ENCODE measurements at places on chromosomes 3 and 15.

DNA sequence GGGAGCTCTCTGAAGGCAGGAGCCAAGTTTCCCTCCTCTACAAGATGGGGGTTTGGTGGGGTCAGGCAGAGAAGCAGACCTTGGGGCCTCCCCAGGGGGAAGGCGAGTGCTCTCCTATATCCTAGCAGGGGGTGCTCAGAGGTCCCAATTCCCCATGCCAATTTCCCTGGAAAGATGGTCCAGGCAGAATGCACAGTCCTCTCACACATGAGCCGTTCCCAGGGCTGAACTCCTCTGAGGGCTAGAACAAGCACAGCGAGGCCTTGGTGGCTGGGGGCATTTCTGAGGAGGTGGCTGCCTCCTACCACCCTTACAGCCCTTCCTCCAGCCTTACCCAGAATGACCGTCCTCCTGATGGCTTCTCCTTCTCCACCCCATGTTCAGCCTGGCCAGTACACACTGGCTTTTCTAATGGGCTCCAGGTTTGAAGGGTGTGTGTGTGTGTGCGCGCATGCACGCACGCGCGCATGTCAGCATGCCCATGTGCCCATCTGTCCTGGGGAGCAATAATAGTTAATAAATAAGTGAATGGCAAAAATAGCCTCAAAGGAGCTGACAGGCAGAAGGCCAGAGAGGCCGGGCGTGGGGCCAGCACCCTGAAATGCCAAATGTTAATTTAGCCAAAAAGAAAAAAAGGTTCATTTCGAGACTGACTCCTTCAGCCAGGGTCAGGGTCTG is 24.4 kb downstream of the ADCY5 start:
- peak; percentile 82 for DNase-seq

DNA sequence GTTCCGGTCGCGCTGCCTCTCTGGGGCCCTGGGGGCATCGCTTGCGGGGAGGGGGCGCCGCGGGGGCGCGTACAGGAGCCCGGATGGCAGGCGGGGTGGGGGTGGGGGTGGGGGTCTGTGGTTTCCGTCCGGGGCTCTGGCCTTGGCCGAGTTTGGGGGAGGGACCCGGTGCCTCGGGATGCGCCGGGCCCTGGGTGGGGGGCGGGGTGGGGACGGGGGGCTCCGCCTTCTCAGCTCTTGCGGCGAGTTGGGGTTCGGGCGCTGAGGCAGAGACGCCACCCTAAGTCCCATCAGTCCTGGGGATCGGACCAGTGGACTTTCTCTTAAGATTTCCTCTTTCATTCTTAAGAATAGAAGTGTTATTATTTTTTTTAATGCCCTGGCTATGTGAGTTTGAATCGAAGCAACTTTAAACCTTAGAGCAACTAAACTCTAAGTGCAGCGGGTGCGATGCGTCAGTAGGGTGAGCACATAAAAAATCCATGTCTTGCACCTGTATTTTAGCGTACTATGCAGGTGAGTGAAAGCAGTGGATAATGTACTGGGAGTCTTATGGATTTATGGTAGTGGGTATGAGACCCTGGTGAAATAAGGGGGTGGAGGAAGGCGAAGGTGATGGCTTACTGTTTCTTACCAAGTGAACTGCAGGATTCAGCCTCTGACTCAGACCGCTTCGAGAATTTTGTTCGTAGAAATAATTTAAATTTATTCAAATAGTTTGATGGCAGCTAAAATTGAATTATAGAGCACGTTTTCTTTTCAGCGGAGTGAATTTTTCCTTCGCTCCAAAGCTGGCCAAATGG is 762 bp downstream of the CTNNB1 start:
- DNase-seq = no peak

DNA sequence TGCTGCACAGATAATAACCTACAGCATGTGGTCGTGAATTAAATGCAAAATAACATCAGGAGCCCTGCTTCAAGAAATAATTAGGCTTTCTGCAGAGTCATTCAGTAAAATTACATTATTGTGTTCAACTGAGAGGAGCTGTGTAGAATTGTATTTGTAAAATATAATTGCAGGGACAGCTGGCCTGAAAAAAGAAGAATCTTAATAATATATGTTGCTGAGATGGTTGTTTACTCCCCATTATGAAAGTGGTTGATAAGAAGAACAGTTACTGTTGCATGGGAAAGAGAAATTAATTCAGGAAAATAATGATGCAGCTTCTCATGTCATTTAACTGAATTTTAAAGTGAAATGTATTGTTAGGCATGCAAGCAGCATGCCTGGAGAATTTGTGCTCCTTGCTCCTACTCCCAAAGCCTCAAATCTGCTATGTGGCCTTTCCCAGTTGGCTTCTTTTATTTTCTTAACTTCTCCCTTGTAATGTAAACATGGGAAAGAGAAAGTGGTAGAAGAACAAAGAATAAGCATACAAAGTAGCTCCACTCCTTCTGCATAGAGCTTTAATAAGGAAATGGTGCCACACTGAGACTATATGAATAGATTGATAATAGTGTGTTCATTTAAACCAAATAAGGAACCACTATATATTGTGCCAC is 100.1 kb downstream of the VGLL3 start:
- DNase-seq = no peak

DNA sequence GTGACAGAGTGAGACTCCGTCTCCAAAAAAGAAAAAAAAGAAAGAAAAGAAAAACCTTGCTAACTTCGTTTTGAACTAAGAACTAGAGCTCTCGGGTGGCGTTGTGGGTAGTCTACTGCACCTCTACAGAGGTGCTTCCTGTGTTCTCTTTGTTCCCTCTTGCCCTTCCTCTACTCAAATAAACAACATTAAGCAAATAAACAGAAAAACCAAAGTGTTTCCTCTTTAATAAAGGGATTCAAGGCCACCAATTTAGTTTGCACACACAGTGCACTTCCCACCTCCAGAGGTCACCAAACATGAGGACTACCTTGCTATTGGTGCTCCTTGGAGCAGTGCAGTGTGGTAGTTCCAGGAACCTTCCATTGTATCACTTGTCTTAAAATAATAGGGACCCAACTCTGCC is 354.2 kb upstream of the TBL1XR1 start:
- no peak for DNase-seq

DNA sequence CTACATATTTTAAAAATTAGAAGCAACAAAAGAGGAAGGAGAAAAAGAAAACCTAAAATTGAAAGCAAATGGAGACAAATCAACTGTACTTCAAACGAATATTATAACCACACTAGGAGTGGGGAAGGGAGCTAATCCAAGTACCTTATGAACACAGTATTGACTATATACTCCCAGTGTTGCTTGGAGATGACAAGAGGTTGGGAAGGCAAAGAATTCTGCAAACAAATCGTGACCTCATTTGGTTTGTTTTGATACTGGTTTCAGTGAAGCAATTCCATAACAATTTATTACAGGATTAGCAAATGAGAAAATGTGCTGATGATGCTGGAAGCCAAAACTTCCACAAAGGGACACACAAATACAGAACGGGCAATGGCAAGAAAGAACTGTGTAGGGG is 268.1 kb downstream of the ULK4 start:
- no peak for DNase-seq

- DNase-seq = no peak
Measured at GRCh38 chr15:66390678-66391077, 4.0 kb downstream of the MAP2K1 start.

GRCh38 chr15:101025501-101025885 is 106.3 kb downstream of the LRRK1 start:
- no peak for DNase-seq

DNA sequence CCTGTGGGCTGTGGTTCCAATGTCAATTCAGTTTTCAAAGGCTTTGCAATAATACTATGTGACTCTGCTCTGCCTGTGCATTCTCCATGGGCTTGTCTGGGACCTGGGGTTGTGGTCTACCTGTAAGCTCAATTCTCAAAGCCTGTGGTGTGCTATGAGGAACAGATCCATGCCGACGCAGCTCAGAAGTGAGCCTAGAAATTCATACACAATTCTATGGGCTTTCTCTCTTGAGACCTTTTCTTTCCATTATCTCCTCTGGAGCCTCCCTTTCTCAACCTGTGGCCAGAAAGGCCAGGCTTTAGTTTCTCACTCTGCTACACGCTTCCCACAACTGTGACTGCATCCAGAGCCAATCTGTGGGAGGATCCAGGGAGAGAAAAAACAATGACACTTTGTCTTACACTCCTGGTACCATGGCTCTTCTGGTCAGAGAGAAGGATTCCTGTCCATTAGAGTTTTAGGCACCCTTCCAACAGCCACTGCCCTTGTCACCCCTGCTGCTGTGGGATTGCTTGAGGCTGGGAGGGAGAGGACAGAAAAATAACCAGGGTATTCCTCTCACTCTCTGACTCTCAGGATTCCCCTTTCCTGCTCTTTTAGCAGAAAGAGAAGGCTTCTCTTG is 34.1 kb upstream of the KLF13 start:
- DNase-seq = peak; percentile 18

DNA sequence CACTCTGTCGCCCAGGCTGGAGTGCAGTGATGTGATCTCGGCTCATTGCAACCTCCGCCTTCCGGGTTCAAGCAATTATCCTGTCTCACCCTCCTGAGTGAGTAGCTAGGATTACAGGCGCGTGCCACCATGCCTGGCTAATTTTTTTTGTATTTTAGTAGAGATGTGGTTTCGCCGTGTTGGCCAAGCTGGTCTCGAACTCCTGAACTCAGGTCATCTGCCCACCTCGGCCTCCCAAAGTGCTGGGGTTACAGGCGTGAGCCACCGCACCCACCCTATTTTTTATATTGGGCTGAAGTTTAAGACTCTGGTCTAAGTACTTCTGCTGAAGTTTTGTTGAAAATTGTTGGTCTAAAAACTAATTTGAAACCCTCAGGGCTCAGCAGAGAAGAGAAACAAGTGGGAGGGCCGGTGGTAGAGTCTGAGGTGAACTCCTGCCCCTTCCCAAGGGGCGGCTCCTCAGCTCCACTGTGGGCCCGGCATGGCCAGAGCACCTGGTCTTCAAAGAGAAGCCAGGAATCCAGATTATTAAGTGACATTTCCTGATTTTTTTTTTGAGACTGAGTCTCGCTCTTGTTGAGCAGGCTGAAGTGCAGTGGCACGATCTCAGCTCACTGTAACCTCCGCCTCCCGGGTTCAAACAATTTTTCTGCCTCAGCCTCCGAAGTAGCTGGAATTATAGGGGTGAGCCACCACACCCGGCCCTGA is 4.0 kb downstream of the HDAC11 start:
- no peak for DNase-seq

GRCh38 chr3:121660356-121661171 is at the start of gene HCLS1:
Gene HCLS1 (minus strand): TSS chr3:121660903. CDS start chr3:121658347, 2,556 bp downstream.
- DNase-seq = peak; percentile 67

DNA sequence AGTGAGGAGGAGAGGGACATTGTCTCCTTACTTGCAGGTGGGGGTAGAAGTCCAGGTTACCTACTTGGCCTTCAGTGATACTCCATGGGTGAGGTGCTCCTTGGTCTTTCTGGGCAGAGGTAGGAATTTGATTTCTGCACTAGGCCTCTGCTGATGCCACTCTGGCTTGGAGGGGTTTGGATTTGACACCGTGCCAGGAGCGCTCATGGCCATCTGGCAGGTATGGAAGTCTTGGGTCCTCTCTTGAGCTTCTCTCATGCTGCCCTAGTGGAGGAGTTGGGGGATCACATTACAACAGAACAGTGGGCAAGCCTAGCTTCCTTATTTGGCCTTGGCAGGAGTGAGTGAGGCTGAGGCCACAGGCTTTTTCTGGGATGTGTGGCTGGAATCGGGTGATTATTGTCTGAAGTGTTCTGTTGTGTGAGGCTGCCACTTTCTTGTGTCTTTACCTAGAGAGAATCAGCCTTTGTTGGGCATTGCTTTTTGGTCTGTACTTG is 525.0 kb downstream of the GABRG3 start:
- DNase-seq = no peak

GRCh38 chr3:108219336-108219735 is 2.9 kb downstream of the IFT57 start:
- DNase-seq = no peak

- DNase-seq = no peak
Measured at GRCh38 chr3:192890347-192891335, 27.0 kb downstream of the MB21D2 start.

GRCh38 chr3:181722156-181722555 is 10.4 kb downstream of the SOX2 start:
- DNase-seq = no peak

GRCh38 chr3:52458770-52459545 is 3.6 kb downstream of the NISCH start:
- DNase-seq = no peak

GRCh38 chr15:63551400-63551799 is 45.8 kb upstream of the FBXL22 start:
- no peak for DNase-seq

- no peak for DNase-seq
Measured at GRCh38 chr3:189659571-189659970, 28.4 kb downstream of the TP63 start.

GRCh38 chr3:197753263-197753662 is 3.6 kb downstream of the FYTTD1 start:
- DNase-seq = no peak

- DNase-seq = no peak
Measured at GRCh38 chr3:113783980-113784379, 37.1 kb downstream of the ATP6V1A start.

DNA sequence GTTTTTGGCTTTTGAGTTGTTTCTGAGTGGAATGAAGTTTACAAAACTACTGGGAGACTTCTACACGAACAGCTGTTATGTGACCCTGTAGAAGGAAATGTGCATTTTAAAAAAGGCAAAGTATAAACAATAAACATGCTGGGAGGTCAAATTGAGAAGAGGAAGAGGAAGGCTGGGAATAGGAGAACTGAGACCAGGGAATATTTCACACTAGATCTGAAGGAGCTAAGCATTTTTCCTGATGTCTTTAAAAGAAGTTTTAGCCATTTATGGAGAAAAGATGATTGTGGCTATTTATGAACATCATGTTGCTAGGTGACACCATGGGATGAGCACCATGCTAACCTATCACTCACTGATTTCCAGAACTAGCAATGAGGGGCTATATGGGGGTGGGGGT is 76.3 kb upstream of the FAM98B start:
- DNase-seq = no peak

DNA sequence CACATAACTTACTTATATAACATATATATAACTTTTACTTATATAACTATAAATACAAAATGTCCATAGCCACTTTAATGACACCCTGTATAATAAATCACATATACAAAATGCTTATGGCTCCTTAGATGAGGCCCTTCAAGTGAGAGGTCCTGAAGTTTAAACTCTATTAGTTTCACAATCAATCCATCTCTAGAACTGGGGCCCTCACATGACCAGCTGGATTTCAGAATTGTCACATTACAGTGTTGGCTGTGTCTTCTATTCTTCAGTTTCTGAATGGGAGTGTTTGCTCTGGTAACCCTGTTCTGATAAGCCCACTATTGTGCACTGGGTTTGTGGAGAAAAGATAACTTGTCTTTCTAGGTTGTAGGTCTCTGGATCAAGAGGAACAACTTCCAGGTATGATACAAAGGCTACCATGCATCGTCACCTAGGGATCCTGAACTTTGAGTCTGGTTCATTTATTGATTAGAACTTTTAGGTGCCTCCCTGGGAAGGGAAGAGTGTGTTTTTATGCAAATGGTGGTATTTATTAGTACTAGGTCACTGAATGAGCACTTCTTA is 107.9 kb downstream of the DNAH12 start:
- DNase-seq = no peak

GRCh38 chr3:51709675-51710074 is 2.8 kb downstream of the GRM2 start:
- no peak for DNase-seq

GRCh38 chr3:67312155-67312554 is 314.0 kb downstream of the KBTBD8 start:
- no peak for DNase-seq

GRCh38 chr3:38015485-38015884 is 14.0 kb downstream of the PLCD1 start:
- no peak for DNase-seq

GRCh38 chr3:24470277-24470676 is 24.4 kb downstream of the THRB start:
- DNase-seq = no peak

GRCh38 chr3:187125319-187126031 is 13.8 kb downstream of the RPL39L start:
- no peak for DNase-seq

All from right lobe of liver (tissue), 6 donors.